ENCODE measurements at places on chromosomes 16 and 17. TPM values are rescaled to one million over a fixed set of nuclear protein-coding genes. Genes with fewer than 3 reads are reported as not detected.

The PABPN1L gene
- total RNA-seq = not detected

The MEIOC gene
- total RNA-seq = 0.31 TPM

The KRT39 gene
- total RNA-seq = not detected

The CACNA1H gene
- total RNA-seq = 55.9 TPM

The RNF112 gene
- 0.67 TPM for total RNA-seq

The ZNF263 gene
- 28.2 TPM for total RNA-seq

The NLRC3 gene
- total RNA-seq = 0.12 TPM

The GLIS2 gene
- total RNA-seq = 58.7 TPM

The PRSS22 gene
- total RNA-seq = not detected

The OMG gene
- not detected for total RNA-seq

The P2RX1 gene
- total RNA-seq = not detected

The ZNF597 gene
- 2.5 TPM for total RNA-seq

The IGF2BP1 gene
- 57.6 TPM for total RNA-seq

The IRX5 gene
- total RNA-seq = 1.0 TPM

The KCNJ2 gene
- total RNA-seq = not detected

The DNAI2 gene
- not detected for total RNA-seq

The PDILT gene
- not detected for total RNA-seq

The SARM1 gene
- 23.0 TPM for total RNA-seq

The TTC19 gene
- total RNA-seq = 28.3 TPM

The LRRC46 gene
- 0.35 TPM for total RNA-seq

The RHBDL1 gene
- 3.5 TPM for total RNA-seq

The KRT31 gene
- not detected for total RNA-seq

The EFCAB13 gene
- 1.5 TPM for total RNA-seq

The PIPOX gene
- total RNA-seq = 2.2 TPM

The CLEC18A gene
- total RNA-seq = 3.5 TPM

The ADGRG3 gene
- not detected for total RNA-seq

The PPY gene
- total RNA-seq = not detected

The TXNDC17 gene
- total RNA-seq = 76.1 TPM

The SLC13A5 gene
- not detected for total RNA-seq

The MYH11 gene
- 57.8 TPM for total RNA-seq

The SEZ6L2 gene
- total RNA-seq = 10.9 TPM

The CFAP97D1 gene
- total RNA-seq = not detected

The NOTUM gene
- not detected for total RNA-seq

The INCA1 gene
- total RNA-seq = 0.74 TPM

The P3H4 gene
- 84.8 TPM for total RNA-seq

The SYT17 gene
- total RNA-seq = 0.46 TPM

The NEUROD2 gene
- not detected for total RNA-seq

The KRT33B gene
- total RNA-seq = not detected

The SLC16A3 gene
- 189 TPM for total RNA-seq

The ADCY7 gene
- total RNA-seq = 8.8 TPM

The C17orf78 gene
- total RNA-seq = not detected

The THOC6 gene
- 27.4 TPM for total RNA-seq

The HNF1B gene
- 10.1 TPM for total RNA-seq

The ABCC6 gene
- 1.5 TPM for total RNA-seq

The TSPAN10 gene
- total RNA-seq = 1.7 TPM

The ARHGAP23 gene
- 109 TPM for total RNA-seq

The SP2 gene
- total RNA-seq = 16.8 TPM

The CCL2 gene
- total RNA-seq = 42.1 TPM

The SERPINF2 gene
- total RNA-seq = 0.24 TPM
